ENCODE measurements at places on chromosomes 3 and 15.
A peak's percentile ranks its signal among the peaks of the same experiment; 100 is the strongest.

- no peak for DNase-seq
Observed at GRCh38 chr15:96693990-96694517, 363.6 kb downstream of the NR2F2 start.

DNA sequence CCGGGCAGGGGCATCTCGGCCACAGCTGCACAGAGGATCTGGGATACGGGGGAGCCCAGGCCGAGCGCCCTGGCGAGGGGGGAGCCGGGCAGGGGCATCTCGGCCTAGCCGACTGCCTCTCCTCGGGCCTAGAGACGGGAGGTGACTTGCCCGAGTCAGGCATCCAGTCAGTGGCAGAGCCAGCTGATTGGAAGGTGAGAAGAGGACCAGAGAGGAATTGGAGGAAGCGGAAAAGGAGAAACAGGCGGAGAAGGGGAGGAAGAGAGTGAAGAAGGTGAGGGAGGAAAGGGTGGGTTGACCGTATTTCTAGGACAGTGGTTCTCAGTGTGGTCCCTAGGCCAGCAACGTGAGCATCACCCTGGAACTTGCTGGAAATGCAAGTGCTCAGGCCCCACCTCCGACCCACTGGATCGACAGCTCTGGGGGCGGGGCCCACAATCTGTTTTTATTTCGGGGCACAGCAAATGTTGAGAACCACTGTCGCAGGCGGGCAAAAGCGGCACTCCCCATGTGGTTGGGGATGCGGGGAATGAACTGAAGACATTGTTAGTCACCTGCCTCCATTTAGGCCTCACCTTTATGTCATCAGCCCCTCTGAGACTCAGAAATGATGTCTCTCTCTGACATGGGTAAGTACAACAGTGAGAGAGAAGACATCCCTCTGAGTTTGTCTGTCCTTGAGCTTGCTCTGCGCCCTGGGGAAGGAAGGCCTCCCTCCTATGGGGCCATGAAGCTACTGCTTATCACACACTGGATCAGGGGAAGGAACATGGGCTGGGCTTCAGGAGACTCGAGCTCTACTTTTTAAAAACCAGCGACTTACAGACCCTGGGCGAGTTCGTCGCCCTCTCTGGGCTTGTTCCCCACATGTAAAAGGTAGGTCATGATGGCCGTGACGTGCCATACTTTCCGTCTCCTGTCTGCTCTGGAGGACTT, 1.0 kb upstream of the MELTF start:
- DNase-seq: peak; percentile 80

GRCh38 chr3:172716476-172716875, 5.6 kb upstream of the NCEH1 start:
- DNase-seq: no peak

- no peak for DNase-seq
Observed at GRCh38 chr15:63080634-63081250, 38.2 kb downstream of the TPM1 start.

DNA sequence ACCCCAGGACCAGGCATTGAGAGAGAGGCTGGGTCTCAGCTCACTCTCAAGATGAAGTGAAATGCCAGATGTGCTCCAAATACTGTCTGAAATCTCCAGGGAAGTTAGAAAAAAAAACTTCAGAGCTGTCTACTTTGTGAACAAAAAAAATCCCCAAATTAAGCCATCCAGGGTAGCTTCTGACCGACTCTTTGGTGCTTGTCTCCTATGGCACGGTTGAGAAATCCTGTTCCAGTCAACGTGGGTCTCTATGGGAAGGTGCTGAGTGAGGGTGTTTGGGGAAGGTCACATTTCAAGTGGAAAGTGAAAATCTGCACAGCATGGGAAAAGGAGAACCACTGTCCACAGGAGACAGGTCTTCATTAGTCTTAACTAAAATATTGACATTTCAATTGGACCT, 322.5 kb upstream of the CFAP20DC start:
- no peak for DNase-seq

- no peak for DNase-seq
Observed at GRCh38 chr15:44580105-44580504, 43.2 kb downstream of the EIF3J start.

GRCh38 chr3:101850246-101851051, 1.1 kb downstream of the NFKBIZ start:
- no peak for DNase-seq

DNA sequence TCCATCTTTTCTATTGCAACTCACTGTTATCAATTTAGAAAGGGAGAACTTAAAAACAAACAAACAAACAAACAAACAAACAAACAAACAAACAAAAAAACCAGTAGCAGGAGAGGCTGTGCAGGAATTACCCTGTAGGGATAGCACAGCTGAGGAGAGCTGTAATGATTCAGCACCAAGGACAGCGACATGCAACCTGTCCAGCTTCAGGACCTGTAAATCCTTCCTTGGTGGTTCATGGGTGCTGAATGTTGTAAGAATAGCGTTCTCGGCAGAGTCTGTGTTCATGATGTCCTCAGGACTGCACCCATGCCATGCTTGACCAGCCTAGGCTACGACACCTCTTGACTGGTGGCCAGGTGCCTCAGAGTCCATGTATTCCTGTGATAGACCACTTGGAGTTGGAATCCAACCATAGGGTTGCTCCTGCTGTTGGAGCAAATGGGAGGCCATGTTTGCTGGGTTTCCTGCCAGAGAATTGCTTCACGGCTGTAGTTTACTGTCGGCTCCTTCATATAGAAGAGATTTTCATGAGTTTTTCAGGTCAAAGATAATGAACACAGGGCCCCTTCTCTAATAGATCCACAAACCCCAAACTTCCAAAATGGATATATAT, 65.9 kb downstream of the CACNA2D3 start:
- DNase-seq: no peak

- DNase-seq: no peak
Observed at GRCh38 chr15:36595611-36596010, 16.2 kb downstream of the CDIN1 start.

DNA sequence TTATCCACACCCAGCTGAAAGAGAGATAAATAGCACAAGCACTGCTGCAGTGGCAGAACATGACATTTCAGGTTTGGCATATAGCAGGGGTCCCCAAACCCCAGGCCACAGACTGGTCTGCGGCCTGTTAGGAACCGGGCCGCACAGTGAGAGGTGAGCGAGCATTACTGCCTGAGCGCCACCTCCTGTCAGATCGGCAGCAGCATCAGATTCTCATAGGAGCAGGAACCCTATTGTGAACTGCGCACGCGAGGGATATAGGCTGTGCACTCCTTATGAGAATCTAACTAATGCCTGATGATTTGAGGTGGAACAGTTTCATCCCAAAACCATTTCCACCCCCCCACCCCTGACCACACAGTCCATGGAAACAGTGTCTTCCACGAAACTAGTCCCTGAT, 54.6 kb downstream of the CCR4 start:
- no peak for DNase-seq

- no peak for DNase-seq
Observed at GRCh38 chr15:83477172-83477807, 30.1 kb downstream of the SH3GL3 start.

- DNase-seq: no peak
Observed at GRCh38 chr3:101351829-101352228, 31.5 kb upstream of the IMPG2 start.

- DNase-seq: no peak
Observed at GRCh38 chr3:100384733-100385525, 16.0 kb downstream of the TOMM70 start.

- no peak for DNase-seq
Observed at GRCh38 chr3:150128126-150128525, 157.4 kb upstream of the PFN2 start.

DNA sequence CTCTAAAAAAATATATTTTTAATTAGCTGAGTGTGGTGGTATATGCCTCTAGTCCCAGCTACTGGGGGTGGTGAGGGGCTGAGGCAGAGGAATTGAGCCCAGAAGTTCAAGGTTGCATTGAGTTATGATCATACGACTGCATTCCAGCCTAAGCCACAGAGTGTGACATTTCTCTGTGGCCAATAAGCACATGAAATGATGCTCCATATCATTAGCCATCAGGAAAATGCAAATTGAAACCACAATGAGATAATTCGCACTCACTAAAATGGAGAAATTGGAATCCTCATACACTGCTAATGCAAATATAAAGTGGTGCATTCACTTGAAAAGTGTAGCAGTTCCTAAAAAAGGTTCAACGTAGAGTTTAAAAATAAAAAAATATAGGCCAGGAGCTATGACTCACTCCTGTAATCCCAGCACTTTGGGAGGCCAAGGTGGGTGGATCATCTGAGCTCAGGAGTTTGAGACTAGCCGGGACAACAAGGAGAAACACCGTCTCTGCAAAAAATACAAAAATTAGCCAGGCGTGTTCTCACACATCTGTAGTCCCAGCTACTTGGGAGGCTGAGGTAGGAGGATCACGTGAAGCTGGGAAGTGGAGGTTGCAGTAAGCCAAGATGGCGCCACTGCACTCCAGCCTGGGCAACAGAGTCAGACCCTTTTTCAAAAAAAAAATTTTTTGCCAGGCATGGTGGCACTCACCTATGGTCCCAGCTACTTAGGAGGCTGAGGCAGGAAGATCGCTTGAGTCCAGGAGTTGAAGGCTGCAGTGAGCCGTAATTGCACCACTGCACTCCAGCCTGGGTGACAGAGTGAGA, 35.2 kb downstream of the IFT122 start:
- no peak for DNase-seq

GRCh38 chr3:2850701-2851100, 259.5 kb downstream of the IL5RA start:
- no peak for DNase-seq

DNA sequence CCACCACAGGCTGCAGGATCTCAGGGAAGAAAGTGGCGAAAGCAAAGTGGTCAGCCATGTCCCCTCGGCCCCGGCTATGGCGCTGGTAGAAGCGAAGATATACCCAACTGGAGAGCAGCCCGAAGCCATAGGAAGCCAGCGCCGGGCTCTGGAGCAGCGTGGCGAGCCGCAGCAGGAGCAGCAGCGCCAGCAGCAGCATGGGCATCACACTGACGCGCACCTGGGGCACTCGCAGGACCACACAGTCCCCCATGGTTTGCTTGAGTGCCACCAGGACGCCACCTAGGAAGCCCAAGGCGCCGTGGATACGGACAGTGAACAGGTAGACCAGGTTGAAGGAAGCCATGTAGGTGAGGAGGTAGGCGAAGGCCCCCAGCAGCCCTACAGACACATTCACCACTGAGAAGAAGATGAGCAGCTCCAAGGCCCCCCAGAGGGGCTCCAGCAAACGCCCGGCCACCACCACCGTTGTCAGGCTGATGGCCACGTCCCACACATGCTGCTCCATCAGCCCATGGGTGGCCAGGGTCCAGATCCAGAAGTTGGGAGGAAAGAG, 888 bp downstream of the TMEM115 start:
- DNase-seq: no peak

DNA sequence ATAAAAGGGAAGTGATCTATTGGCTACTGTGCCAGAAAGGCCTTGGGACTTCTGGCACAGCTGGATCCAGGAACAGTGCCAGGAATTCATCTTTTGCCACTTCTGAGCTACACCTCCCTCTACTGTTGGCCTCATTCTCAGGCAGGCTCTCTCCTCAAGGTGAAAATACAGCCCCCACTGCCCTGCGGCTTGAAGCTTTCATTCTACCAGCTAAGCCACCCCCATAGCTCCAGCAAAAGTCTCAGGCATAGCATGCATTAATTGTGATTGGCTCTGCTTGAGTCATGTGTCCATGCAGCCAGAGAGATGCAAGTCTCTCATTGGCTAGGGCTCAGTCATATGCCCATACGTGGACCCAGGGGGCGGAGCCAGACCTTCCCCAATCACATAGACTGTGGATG, 142.4 kb downstream of the TPRA1 start:
- DNase-seq: peak; percentile 23
